ENCODE measurements at places on chromosomes 16 and 17.
A peak's percentile ranks its signal among the peaks of the same experiment; 100 is the strongest.

DNA sequence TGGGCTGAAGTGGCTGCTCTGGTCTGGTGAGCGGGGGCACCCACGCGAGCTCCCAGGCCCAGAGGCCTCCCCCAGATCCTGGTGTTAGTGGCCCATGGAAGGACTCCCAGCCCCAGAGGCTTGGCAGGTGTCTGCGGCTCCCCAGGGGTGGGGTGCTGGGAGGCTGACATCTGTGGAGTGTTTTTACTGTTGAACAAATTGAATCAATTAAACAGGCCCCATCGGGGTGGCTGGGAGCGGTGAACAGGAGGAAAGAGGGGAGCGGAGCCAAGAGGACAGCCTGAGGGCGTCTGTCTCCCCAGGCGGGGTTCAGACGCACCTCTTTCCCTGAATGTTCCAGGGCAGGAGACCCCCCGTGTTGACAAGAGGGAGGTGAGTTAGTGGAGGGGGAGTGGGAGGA lies 29.9 kb downstream of the ACTG1 start:
- no peak for DNase-seq

DNA sequence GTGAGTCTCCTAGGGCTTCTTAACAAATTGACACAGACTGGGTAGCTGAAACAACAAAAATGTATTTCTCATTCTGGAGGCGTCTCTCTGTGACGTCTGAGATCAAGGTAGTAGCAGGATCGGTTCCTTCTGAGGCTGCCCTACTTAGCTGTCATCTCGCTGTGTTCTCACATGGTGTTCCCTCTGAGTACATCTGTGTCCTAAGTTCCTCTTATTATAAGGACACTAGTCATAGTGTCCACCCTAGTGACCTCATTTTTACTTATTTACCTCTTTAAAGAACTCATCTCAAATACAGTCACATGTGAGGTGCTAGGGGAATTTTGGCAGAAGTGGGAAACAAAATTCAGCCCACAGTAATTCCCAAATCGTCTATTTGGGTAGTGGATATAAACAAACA lies 529.1 kb downstream of the NPIPA7 start:
- DNase-seq, result no peak

DNA sequence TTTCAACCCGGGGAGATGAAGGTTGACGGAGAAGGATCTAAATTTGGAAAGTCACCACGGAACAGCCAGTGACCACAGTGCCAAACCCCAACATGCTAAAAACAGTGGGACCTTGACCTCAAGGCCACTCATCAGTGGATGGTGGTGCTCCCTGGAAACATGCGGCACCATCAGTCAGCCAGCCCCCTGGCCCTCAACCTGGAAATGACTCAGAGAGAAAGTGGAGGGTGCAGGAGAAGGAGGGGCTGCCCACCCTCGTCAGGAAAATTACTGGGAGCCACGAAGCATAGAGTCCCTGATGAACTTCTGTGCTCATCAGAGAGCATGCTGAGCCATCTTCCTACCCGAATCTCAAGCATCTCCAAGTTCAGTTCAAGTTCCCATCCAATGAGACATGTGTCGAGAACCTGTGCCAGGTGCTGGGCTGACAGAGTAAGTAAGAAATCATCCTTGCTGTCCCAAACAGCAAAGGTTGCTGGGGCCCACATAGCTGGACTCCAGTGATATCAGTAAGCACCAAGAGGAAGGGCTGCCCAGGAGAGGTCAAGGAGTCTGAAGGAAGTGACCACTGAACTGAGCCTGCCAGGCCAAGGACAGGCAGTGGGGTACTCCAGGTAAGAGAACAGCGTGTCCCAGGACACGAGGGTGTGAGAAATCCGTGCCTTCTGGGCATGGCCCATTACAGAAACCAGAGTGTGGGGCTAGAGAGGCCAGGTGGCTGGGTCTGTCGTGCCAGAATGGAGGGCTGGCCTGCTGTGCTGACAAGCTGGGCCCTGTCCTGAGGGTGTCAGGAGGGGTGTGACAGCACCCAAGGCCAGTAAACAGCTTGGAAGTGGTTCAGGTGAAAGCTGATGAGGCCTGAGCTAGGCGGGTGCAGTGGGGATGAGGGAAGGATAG lies 5.2 kb downstream of the PECAM1 start:
- no peak for DNase-seq

DNA sequence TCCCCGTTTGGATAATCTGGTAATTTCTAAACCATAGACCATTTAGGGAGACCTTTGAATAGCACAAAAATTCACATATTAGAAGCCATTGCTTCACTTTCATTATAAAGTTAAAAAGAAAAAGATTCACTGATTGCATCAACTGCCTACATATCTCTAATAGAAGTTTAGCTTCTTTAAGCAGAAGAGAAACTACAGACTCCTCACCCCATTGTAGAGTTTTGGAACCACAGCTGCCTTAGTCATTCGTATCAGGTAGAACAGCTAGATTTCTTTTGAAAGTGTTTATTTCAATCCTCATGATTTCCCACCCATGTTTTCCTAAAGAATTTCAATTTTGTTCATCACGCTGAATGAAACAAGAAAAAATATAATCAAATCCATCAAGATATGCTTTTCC lies 144.8 kb downstream of the CDH8 start:
- DNase-seq, result no peak

GRCh38 chr16:8542393-8542792 lies 47.9 kb downstream of the TMEM114 start:
- DNase-seq, result no peak

DNA sequence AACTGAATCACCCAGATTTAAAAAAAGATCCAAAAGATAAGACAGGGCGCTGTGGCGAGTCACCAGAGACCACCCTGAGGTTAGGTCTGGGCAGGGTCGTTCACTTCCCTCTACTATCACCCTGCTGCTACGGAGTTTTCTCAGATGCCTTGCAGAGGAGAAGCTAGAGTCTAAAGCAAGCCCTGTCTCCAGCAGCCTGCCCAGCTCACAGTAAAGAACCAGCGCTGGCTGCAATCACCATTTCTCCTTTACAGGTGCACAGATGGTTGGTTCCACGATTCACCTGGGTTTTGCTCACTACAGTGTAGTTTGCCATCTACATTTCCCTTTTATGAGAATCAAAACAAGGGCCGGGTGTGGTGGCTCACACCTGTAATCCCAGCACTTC lies 71.3 kb downstream of the SRCIN1 start:
- no peak for DNase-seq

GRCh38 chr16:28826141-28826540 lies 3.3 kb downstream of the ATXN2L start:
- no peak for DNase-seq

DNA sequence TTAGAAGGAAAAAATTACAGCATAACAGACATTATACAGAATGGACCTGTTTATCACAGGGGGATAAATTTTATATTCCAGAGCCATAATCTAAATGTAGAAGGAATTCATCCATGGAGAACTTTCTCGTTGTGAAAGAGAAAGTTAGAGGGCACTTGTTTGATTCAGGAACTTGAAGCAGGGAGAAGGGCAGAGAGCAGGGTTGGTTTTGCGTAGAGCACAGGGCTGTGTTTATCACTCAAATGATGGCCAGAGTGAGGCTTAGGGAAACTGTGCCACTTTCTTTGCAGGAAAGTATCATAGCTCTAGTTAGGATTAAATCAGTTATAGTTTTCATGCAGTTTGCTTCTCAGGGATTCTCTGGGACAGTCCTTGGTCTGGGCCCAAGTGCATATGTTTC lies 29.1 kb upstream of the MED13 start:
- DNase-seq, result no peak

GRCh38 chr17:50426472-50426782 lies 409 bp downstream of the ACSF2 start:
- DNase-seq, result peak; percentile 53

- DNase-seq, result no peak
Observed at GRCh38 chr17:77882481-77883212, 75.9 kb upstream of the TNRC6C start.

- DNase-seq, result no peak
Observed at GRCh38 chr16:71570144-71570543, 6.7 kb downstream of the TAT start.

DNA sequence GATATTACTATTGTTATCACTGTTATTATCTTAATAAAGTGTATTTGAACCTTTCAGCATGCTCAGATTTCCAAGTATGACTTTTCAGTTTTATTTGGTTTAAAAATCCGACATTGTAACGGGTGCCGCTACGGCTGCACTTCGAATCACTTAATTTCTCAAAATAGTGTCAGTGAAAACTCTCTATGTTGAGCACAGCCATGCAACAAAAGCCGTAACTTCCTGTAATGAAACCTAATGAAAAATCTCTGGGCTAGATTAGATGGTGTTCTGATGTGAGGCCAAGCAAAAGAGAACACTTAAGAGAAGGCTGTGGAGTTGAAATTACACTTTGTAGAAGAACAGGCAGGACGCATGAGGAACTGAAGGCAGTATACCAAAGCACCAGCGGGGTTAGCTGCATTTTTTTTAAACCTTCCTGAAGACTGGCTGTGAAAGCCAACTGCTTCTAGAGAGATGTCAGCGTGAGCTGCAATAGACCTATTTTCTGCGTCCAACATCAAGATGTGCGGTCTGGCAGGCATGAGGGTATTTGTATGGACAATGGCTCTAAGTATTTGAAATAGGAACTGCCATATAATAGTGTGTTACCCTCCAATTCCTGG lies 1545.0 kb upstream of the GOT2 start:
- DNase-seq, result no peak

DNA sequence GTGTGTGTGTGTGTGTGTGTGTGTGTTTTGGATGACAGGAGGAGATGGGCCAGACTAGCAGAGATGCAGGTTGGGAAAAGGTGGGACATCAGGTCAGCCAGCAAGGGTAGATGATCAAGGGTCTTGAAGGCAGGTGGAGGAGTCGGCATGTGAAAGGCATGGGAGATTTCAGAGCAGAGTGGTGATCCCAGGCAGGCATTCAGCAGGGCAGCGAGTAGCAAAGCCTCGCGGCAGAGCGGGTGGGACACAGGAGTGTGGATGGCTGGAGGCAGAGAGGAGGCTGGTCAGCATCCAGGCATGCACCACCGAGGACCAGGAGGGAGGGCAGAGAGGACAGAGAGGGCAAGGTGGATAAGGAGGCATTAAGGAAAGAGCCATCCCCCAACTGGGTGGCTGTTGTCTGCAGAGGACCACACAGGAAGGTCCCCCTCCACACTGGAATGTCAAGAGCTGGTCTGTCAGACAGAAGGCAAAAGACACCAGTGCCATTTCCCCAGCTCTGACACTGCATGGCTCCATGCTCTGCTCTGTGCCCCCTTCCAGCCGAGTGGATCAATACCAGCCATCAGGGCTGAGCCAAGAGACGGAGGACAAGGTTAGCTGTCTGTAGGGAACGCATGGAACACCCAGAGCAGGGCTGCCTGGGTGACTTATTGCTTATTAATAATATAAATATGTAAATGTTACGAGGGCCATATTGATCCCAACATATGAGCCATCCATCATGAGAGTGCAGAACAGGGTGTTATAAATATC lies 74.8 kb upstream of the RPL38 start:
- no peak for DNase-seq

- no peak for DNase-seq
Observed at GRCh38 chr16:83100679-83101078, 473.9 kb downstream of the CDH13 start.

GRCh38 chr16:17277981-17278381 lies 192.8 kb downstream of the XYLT1 start:
- DNase-seq, result no peak

GRCh38 chr16:89623511-89624261 lies 10.2 kb downstream of the DPEP1 start:
- no peak for DNase-seq

DNA sequence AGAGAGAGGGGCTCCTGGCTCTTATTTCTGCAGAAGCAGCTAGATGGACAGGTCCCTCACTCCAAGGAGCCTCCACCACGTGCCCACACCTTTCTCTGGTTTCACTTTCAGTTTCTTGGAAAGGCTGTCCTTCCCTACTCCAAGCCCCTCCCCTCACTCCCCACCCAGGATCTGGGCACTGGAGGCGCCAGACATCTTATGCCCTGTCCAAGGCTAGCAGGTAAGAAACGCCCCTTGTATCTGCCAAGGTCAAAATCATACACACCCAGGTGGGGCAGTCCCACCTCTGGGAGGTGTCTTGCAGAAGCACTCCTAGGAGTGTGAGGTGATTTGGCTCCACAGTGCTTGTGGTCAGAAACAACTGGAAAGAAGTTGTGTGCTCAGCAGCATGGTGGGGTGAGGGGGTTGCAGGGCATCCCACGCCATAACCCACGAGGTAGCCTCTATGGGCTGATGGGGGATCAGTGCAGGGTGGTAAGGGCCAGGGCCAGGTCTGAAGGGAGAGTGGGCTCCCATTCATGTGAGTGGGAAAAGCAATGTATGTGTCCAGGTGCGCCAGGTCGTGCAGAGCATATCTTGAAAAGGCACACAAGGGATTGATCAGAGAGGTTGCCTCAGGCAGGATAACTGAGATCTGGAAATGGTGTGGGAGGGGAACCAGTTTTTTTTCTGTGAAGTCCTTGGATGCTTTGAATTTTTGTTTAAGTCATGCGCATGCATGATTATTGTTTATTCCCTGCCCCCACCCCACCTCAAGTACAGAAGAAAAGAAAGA lies 31.8 kb upstream of the PRM1 start:
- peak; percentile 26 for DNase-seq

DNA sequence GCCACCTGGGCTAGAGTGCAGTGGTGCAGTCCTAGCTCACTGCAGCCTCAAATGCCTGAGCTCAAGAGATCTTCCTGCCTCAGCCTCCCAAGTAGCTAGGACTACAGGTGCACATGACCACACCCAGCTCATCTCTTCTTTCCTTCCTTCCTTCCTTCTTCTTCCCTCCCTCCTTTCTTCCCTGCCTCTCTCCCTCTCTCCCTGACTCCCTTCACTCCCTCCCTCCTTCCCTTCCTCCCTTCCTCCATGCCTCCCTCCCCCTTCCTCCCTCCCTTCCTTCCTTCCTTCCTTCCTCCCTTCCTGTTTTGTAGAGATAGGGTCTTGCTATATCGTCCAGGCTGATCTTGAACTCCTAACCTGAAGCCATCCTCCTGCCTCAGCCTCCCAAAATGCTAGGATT lies 23.5 kb upstream of the USP36 start:
- no peak for DNase-seq

GRCh38 chr16:57001026-57001679 lies 11.8 kb downstream of the NLRC5 start:
- DNase-seq, result no peak

GRCh38 chr17:79855331-79856124 lies 16.3 kb upstream of the CBX4 start:
- no peak for DNase-seq

GRCh38 chr16:2082983-2083364 lies 35.2 kb downstream of the TSC2 start:
- DNase-seq, result no peak

All from NCI-H526 (cell line).